Inflammatory macrophage treated with lipopolysaccharide for 4 hours (primary cell): ENCODE measurements at places on chromosomes 13 and 19.

- DNase-seq, result no peak
These were observed 4.1 kb downstream of the C1QTNF9 start for GRCh38 chr13:24313439-24313838.

DNA sequence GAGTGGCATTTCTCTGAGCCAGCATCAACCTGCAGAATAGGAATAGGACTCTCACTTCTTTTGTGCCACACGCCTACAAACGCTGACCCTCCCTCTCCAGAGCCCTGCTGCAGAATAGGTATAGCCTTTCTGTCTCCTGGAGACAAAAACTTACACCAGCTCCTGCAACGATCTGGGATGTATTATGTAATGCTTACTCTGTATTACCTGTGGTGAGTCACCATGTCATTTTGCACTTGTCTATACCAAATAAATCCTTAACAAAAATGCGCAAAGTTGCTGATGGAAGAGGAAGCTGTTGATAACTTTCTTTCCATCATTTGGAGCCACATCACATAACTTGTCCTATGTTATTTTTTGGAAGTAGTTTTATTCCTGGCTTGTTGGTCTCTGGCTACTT, 155.8 kb upstream of the FNDC3A start:
- DNase-seq, result no peak

DNA sequence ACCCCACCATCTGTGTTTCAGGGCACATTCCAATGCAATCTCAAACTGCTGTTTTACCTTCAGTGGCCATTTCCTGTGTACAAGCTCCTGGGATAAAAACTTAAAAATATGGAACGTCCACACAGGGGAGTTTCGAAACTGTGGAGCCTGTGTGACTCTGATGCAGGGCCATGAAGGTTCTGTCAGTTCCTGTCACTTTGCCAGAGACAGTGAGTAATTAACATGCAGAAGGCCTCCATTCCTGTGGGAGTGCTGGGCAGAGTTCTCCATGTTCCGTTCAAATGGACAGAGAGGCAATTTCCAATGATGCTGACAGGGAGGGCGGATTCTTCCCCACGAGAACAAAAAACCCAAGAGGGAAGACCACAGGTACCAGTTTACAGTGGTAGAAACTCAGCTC, 24.4 kb downstream of the WDR88 start:
- peak; percentile 56 for DNase-seq

DNA sequence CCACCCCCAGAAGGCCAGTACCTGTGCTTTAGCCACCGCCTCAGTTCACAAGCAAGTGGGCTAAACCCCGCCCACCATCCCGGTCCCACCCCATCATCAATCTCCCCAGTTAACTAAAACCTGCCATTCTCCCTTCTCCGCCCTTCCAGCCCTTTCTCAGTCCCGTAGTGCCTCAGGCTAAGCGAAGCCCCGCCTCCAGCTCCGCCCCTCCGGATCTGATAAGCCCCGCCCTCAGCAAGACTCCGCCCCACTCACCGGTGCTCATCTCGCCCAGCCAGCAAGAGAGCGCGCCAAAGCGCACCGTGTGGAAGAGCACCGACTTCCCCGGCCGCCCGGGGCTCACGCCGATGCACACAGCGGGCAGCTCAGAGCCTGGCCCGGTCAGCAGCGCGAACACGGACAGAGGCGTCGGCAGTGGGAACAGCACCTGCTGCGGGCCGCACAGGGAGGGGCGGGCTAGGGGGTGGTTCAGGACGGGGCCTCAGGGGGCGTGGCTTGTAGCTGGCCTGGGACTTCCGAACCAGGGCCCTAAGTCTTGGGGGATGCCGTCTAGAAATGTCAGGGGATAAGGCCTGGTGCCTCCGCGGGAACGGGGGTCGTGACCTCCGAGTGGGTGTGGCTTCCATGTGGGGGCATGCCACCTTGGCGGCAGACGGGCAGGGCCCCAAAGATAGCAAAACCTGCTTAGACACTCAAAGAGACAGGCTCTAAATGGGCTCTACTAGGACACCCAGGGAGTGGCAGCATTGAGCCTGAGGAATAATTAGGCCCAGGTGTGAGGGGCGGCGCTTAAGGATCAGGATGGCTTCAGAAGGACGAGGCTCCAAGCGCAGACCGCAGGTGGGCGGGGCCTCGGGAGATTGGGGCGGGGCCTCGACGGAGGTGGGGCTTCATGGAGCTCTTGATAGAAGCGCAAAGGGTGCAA, 21.4 kb downstream of the MAP4K1 start:
- no peak for DNase-seq

GRCh38 chr19:48826606-48827020, 9.7 kb downstream of the HSD17B14 start:
- no peak for DNase-seq

DNA sequence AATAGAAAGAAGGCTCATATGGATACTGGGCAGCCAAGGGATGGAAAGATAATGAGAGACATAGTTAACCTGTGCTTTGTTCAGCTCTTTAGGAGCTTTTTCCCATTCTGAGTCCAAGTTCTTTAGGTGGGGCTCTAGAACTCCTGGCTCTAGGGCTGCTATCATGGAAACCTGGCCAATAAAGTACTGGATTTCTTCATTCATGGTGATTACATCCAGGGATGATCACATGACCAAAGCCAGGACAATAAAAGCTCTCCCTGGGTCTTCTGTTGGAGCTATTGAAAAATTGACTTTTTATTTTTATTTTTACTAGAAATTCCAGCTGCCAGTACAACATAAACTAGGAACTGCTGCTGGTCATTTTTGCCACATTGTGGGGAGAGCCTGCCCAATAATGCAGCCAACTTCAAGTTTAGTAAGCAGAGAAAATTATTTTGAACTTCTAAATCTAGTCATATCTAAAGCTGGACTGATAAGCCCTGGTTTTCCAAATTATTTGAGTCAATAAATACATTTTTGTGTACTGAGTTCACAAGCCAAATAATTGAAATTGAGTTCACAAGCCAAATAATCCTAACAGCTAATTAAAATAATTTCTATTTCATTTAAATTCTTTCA, 224.9 kb upstream of the STARD13 start:
- DNase-seq, result no peak
